ENCODE measurements at places on chromosomes 6 and 20.

- DNase-seq, result no peak
Observed at GRCh38 chr6:165661664-165662025, 1.4 kb downstream of the PDE10A start.

GRCh38 chr6:38796006-38796405 is 80.9 kb downstream of the DNAH8 start:
- no peak for DNase-seq

GRCh38 chr20:13220194-13220903 is 725 bp upstream of the ISM1 start:
- DNase-seq, result no peak

DNA sequence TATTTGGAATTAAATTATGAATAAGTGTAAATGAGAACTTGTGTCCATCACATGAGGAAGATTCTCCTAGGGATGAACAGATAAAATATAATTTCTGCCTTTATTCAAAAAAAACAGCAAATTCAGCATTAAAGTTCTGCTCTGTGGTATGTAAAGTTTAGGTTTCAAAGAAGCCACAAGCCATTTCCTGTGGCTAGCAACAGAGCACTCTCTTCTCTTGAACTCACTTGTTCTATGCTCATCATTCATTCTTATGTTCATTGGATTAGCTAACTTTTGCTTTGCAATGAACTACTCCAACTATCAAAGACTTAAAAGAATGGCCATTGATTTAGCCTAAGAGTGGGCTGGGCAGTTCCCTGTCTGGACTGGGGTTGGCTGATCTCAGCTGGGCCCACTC is 20.8 kb upstream of the SNRPB2 start:
- DNase-seq, result no peak

- no peak for DNase-seq
Observed at GRCh38 chr20:59333951-59334350, 33.5 kb downstream of the EDN3 start.

DNA sequence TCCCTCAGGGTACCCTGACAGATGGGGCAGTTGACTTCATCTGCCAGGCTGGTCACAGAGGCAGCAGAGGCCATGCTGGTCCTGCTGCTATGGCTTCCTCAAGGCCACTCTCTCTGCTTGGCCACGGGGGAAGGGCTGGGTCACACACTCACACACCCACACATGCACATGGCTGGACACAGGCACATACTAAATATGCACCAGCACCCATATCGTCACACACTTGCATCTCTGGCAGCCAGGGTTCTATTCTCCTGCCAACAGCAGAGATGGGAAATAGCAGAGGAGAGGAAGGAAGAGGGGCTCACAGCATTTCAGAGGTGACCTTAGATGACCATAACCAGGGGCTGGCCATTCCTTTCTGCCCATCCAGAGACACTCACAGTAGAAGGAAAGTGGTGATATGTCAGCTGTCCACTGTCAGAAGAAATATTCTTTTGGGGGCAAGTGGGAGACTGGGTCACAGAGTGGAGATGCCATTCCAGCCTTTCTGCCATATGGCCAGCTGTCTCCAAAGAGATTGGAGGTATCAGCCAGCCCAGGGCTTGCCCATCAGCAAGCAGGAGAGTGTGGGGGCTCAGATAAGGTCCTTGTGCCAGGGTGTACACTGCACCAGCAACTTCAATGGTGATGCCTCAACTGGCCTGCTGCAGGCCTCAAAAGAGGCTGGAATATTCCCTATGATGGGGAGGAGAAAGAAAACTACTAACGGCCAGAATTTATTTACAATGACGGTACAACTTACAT is at the start of gene TRIM10:
TSS of gene TRIM10 (minus strand) at position 427 of the 747 bp plus-strand sequence. CDS start at position 74, 353 bp downstream.
- DNase-seq, result no peak

Data from AG09309 (cell line).